ENCODE measurements at places on chromosomes 16 and 17.

GRCh38 chr17:3704931-3705717 lies 9.2 kb upstream of the P2RX5 start:
- no peak for DNase-seq

DNA sequence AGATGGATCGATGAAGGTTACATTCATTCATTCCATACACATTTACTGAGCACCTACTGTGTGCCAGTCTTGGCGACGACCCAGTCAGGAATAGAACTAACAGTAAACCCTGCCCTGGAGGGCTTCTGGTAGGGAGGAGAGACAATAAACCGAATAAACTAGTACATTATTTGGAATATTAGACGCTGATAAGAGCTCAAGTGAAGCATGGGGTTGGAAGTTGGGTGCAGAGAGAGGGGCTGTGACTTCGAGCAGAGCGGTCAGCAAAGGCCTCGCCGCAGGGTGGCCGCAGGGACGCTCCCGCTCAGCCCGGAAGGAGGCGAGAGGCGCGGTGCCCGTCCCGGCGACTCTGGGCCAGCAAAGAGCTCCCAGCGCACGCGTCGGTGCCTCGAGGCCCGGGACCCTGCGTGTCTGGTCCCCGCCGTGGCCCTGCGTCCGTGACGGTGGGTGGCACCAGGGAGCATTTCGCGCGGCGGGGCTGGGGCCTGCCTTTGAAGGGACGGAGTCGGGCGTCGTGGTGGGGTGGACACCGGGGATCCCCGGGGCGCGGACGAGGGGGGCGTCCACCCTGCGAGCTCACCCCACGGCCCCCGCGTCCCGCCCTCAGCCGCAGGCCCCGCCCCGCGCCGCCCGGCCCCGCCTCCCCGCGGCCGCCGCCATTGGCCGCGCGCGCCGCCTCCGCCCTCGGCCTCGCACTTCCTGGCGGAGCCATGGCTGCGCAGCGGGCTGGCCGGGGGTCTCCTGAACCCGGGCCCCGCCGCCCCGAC lies at the start of gene KLHL36:
KLHL36 (plus strand) TSS at position 684 of the 767 bp plus-strand sequence. CDS start 2,357 bp downstream, outside the sequence.
- peak; percentile 73 for DNase-seq

GRCh38 chr17:77444628-77444983 lies 303.8 kb downstream of the SEC14L1 start:
- no peak for DNase-seq

- DNase-seq: no peak
Measured at GRCh38 chr17:77264617-77265230, 124.0 kb downstream of the SEC14L1 start.

- no peak for DNase-seq
Measured at GRCh38 chr16:4803401-4803844, 990 bp upstream of the ROGDI start.

GRCh38 chr17:75874323-75875181 lies 3.8 kb downstream of the TRIM47 start:
- DNase-seq: no peak

DNA sequence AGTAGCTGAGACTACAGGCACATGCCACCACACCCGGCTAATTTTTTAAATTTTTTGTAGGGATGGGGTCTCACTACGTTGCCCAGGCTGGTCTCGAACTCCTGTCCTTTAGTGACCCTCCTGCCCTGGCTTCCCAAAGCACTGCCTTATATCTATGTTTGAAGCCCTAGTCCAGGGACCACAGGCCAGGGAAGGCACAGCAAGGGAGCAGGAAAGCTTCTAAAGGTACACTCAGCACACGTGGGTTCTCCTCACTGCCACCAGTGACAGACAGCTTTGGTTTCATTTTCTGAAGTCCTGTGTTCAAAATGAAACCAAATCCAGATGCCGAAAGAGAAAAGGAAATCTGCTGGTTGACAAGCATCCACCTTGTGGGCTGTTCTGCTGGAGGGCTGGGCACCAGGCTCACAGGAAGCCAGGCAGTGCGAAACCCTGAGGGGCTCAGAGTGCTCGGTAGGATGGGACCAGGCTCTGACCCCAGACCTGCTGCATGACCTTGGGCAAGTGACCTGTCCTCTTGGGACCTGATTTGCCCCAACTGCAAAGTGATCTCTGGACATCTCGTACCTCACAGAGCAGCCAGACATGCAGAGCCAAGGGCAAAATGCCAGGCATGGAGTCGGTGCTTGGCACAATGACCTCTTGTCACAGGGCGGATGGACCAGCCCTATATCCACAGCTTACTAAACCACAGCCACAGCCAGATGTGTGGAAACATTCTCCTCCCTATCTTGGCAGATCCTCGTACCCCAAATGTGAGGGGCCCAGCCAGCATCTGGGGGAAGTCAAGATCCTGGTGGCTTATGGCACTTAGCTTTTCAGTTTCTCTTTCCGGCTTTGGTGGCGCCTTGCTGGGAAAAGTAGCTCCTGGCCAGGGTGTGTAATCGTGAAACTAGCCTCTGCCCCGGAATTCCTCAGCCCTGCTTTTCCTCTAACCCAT lies 2.8 kb upstream of the SOCS1 start:
- DNase-seq: peak; percentile 72

GRCh38 chr16:71343078-71343477 lies 15.4 kb upstream of the CALB2 start:
- DNase-seq: no peak

GRCh38 chr17:63699638-63700527 lies at the start of gene LIMD2:
TSS of gene LIMD2 (minus strand) at chr17:63700125. CDS start at chr17:63699298, 827 bp downstream.
- DNase-seq: peak; percentile 76

GRCh38 chr16:2086812-2087747 lies 39.3 kb downstream of the TSC2 start:
- no peak for DNase-seq

DNA sequence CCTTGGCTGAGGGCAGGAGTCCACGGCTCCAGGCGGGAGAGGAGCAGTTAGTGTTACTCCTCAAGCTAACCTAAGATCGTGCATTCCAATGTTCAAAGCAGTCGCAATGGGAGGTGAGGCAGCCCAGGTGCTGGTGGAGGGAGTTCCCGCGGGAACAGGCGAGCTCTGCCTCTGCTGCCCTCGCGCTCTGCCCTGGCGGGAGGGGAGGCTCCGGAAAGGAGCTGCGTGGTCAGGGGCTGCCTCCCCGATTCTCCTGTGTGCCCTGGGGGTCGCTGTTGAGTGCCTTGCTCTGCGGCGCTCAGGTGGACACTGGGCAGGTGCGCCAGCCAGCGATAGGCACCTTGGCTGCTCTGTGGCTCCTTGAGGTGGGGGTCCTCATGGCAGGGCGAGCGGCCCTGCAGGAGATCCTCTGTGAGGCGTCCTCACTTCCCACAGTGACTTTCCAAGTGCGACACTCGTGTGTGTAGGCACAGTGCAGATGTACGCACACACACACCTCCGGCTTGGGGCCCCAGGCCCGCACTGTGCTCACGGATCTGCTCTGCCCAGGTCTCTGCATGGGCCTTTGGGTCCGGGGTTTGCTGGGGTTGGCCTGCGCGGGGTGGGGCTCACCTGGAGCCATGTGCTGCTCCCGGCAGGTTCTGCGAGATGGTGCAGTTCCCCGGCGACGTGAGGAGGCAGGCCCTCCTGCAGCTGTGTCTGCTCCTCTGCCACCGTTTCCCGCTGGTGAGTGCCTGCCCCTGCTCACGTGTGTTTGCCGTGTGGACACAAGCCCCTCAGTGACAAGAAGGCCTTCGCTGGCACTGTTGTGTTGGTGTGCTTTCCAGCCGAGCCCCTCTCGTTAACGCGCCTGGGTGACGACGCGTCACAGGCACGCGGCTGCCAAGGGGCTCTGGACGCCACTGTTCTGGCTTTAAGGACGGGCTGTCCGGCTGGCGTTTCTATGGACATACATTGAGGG lies 97.9 kb upstream of the ZNF750 start:
- peak; percentile 45 for DNase-seq

- DNase-seq: no peak
Measured at GRCh38 chr17:61799812-61800484, 63.4 kb downstream of the BRIP1 start.

DNA sequence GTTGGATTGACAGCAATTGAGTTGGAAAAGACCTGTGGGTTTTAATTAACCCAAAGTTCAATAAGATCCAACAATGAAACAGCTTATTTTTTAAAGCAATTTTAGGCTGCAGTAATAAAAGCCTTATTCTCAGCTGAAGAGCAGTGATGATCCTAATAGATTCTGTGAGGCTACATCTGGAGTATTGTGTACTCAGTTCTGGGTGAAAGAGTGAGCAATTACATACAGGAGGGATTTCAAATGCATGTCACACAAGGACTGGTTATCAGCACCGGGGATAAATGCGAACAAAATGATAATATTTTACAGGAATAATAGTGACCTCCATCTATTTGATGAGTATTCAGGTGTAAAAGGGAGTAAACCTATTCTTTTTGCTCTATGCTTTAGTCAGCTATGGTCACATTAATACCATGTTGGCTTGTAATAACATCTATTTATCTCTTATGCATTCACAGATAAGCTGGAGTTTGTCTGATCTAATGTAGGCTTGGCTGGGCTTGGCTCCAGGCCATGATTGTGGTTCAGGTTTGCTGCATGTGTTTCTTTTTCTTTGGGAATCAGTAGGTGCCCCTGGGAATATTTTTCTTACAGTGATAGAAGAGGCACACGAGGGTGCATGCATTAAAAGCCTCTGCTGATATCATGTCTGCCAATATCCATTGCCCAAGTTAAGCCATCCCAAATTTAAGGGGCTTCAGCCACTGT lies 22.2 kb upstream of the TOX3 start:
- no peak for DNase-seq

DNA sequence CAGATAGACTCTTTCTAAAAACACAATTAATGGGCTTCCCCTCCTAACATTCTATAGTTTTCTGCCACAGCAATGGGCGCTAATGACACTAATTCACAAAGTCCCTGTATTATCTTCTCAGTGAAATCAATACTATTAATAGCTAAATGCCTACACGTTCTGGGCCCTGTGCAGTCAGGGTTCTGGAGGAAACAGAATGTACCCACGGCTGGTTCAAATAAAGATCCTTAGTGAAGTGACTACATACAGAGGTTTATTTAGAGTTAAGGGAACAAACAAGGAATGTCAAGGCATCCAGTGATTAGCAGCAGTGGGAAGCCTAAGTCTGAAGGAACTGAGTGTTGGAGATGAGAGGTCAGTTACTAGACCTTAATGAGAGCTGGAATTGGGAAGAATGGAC lies 43.5 kb upstream of the MTMR4 start:
- no peak for DNase-seq

DNA sequence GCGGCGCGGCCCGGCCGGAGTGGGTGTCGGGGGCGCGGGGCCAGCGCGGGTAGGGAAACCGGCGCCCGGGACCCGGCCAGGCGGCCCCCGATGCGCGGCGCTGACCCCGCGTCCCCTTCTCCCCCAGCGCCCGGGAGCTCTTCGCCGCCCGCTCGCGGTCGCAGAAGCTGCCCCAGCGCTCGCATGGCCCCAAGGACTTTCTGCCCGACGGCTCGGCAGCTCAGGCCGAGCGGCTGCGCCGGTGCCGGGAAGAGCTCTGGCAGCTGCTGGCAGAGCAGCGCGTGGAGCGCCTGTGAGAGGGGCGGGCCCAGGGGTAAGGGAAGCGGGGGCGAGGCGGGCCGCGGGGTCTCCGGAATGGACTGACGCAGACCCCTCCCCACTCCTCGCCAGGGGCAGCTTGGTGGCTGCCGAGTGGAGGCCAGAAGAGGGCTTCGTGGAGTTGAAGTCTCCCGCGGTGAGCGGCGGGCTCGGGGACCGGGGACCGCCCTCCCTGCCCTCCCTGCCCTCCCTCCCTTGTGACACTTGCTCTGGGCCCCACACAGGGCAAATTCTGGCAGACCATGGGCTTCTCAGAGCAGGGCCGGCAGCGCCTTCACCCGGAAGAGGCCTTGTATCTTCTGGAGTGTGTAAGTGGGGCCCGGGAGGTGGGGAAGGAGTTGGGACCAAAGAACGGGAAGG lies 430 bp downstream of the TSEN54 start:
- DNase-seq: no peak

DNA sequence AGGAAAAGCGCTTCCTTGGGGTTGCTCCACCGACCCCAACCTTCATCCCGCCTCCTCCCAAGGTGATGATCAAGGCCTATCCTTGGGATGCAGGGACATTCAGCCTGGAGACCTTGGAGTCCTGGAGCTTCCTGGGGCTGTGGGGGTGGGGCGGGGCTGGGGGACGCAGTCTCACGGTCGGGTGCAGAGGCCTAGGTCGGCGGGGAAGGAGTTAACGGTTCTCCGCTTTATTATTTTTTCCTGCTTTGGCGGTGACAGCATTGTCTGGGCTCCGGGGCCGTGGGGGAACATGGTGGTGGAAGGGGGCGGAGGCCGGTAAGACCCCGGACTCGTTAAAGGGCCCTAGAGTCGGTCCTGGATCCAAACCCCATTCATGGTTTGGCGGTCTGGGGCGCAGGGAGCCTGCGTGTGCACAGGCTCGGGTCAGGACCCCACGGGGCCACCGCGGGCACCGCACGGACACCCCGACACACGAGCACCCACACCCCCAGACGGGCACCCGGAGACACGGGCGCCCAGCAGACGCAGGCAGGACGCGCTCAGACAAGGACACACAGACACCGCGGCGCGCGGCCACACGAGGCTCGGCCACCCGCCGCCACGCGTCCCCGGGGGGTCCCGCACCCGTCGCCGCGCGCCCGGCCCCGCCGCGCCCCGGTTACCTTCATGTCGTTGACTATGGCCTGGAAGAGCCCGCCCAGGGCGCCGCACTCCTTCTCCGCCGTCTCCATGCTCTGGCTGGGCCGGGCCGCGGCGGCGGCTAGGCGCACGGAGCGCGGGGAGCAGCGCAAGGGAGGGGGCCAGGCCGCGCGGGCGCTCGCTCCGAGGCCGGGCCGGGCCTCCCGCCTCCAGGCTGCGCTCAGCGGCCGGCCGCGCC lies 554 bp downstream of the MTSS2 start:
- DNase-seq: no peak

- DNase-seq: peak; percentile 97
Measured at GRCh38 chr16:4376126-4376892, 4.7 kb downstream of the VASN start.

- peak; percentile 98 for DNase-seq
Measured at GRCh38 chr17:44006598-44007345, 2.4 kb downstream of the NAGS start.

DNA sequence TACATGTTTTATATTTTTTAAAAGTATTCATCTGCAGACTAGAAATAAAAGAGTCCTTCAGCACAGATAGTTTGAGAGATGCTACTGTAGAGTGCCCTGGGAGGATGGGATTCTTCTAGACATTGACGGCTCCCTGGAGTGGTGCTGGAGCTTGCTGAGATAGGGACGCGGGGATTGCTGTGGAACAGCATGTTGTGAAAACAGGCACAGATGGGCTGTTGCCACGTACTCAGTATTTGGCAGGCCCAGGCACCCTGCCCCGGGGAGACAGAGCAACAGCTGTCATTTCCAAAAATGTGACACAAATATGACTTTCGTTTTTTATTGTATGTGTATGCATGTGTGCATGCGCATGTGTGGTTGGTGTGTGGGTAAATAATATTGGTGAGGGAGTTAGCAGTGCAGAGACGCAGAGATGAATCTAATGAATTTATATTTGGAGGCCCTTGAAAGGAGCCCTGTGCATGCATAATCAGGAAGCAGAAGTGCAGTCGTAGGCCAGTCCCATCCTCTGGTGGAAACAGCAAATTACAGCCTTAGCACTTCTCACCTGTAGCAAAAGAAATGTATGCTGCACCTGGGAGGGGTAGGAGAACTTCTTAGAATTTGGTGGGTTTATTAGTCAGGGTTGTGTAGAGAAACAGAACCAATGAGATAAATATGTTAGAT lies 6.2 kb upstream of the ABCA8 start:
- DNase-seq: no peak

GRCh38 chr17:39402890-39403605 lies 1.6 kb upstream of the FBXL20 start:
- no peak for DNase-seq
